ENCODE measurements at places on chromosomes 4 and X.

DNA sequence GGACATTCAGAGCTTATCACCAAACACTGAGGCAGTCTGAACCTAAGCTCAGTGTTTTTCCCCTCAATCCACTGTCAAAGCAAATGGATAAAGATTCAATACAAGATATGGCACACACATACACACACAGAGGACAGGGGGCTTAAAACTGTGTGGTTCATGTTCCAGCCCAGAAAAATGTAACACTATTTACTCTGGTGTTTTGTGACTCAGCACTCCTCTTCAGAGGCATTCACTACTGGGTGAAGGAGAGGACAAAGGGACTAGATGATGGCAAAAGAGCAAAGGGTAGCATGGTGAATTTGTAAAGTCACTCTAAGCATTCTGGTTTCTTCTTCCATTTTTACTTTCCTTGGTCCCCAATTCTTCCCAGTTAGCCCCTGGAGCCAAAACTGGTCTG, 120.3 kb downstream of the ARHGEF9 start:
- DNase-seq = peak; percentile 57

DNA sequence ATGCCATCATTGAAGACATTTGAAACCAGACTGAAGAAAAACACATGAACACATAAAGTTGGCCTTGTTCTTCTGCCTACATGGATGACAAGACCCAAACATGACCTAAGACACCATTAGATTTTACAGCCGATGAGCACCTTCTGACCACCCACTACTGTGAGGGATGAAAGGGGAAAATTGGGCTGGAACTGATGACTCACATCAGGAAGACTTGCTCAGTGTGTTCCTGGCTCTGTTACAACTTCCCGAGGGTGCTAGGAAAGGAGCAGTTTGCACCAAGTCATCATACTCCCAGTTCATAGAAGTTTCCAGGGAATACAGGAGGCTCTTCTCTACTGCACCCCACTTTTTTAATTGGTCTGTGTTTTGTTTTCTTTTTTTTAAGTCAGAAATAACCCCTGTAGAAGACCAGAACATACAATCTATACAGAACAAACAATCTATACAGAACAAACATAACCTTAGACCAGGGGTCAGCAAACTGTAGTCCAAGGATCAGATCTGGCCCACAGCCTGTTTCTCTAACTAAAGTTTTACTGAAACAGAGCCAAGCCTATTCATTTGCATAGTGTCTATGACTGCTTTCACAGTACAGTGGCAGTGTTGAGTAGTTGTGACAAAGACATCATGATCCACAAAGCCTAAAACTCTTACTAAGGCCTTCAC, 25.3 kb downstream of the BTC start:
- DNase-seq = peak; percentile 11

GRCh38 chrX:18565727-18566126, 106.2 kb downstream of the RS1 start:
- no peak for DNase-seq

DNA sequence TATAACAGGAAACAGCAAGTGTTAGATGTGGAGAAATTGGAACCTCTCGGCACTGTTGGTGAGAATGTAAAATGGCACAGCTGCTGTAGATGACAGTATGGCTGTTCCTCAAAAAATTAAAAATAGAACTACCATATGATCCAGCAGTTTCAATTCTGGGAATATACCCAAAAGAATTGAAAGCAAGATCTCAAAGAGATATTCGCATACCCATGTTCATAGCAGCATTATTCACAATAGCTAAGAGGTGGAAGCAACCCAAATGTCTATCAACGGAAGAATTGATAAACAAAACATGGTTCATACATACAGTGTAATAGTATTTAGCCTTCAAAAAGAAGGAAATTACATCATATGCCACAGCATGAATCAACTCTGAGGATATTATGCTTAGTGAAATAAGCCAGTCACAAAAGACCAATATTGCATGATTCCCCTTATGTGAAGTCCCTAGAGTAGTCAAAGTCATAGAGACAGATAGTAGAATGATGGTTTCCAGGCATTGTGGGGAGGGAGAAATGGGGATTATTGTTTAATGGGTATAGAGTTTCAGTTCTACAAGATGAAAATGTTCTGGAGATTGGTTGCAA, 467.7 kb downstream of the IDS start:
- no peak for DNase-seq

DNA sequence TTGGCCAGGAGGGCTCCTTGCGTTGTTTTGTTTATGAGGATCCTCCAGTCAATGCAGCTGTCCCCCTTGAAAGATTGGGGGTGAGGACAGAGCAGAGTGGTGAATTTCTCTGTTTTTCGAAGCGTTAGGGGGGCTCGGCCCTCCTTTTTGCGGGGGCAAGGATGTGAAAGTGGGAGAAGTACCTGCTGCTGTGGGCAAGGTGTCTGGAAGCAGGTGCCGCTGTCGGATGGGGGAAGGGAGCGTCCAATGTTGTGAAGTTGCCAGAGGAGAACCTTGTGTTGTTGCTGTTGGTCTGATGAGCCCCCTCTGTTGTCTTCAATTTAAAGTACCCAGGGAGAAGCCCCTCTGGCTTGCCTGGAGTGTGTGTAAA, 613 bp downstream of the GLRB start:
- no peak for DNase-seq

DNA sequence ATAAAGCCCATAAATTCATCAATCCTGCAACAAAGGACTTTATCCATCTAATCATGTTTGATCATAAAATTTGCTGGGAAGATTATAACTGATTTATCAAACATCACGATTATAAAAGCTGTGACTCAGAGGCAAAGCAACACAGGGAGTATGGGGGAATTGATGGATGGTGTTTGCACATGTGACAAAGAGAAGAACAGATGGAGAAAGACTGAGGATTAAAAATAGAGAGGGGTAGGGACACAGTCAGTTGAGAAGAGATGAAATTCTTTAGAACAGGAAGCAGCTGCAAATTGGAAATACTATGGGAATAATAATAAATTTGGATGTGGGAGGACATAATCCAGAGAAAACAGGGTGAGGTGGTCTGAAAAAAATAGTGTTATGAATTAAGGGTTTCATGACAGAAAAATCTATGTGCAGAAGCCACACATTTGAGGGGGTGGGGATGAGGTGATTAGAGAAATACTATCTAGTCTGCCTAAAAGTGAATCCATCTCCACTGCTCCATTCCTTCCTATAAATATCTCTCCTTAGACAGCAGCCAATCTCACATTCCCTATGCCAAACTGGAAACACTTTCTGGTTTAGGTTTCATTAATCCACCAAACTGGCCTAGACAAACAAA, 6.2 kb downstream of the PRR32 start:
- DNase-seq = no peak

GRCh38 chr4:52840531-52841370, 21.4 kb upstream of the RASL11B start:
- DNase-seq = no peak

GRCh38 chrX:48071986-48072605, 656 bp upstream of the ZNF630 start:
- DNase-seq = no peak

- DNase-seq = no peak
Observed at GRCh38 chrX:114584983-114585842, 1.3 kb downstream of the HTR2C start.

DNA sequence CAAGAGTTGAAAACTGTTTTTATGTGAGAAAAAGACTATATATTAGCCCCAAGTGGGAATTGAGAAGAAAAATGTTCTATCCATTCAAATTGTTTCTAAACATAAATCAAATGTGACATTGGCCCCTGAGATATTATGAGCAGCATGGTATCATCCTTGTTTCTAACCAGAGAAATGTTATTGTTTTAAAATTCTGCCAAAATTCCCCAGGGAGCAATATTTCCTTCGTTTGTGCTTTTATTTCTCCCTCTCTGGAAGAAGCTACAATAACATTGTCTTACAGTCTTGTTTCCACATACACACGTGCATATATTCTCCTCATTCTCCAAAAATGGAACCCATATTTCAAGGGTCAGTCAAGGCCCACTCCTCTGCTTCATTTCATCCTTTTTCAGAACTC, 46.7 kb downstream of the MAGEB17 start:
- peak; percentile 73 for DNase-seq

DNA sequence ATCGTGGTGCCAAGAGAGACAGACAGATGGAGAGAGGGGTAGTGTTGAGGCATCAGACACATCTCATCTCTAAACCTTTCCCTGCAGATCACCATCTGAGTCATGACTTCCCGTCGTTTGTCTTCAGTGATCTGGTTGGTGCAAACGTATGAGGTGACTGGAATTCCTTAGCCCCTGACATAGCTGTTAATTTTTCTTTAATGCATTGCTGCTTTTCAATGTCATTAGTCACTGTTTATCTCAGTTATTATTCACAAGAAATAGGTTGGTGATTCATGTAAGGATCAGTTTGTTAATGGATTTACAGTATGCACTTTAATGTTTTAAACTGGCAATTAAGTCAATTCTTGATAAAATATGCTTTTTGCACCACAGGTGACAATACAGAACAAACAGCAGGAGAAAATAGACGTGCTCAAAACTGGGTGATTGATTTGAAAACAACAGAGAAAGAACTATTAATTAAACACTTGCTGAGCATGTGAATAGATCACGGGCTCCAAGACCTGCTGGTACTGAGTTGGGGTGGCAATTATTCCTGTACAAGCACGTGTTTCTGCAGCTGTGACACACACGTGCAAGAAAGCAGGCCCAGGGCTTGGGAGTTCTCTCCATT, 1.3 kb upstream of the TMEM154 start:
- peak; percentile 81 for DNase-seq

- DNase-seq = peak; percentile 29
Observed at GRCh38 chrX:13109817-13110216, 65.4 kb upstream of the FAM9C start.

DNA sequence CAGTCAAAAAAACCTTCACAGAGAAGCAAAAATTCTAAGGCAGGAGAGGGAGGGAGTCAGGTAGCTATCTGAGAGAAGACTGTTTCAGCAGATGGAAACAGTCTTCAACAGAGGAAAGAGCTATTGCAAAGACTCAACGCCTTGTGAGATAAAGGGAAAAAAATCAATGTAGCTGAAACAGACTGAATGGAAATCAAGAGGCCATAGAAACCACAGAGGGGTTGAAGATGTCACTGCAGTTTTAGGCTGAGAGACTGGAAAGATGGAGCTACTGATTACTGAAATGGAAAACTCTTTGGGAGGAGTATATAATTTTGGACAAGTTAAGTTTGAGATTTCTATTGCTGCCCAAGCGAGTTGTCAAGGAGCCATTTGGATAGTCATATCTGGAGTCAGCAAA, 28.4 kb upstream of the CXCL8 start:
- no peak for DNase-seq

GRCh38 chrX:46814966-46815365, 21.9 kb upstream of the RP2 start:
- no peak for DNase-seq

All from fibroblast of skin of back (primary cell).